ENCODE measurements at places on chromosomes 11 and 22.
A peak's percentile ranks its signal among the peaks of the same experiment; 100 is the strongest.

DNA sequence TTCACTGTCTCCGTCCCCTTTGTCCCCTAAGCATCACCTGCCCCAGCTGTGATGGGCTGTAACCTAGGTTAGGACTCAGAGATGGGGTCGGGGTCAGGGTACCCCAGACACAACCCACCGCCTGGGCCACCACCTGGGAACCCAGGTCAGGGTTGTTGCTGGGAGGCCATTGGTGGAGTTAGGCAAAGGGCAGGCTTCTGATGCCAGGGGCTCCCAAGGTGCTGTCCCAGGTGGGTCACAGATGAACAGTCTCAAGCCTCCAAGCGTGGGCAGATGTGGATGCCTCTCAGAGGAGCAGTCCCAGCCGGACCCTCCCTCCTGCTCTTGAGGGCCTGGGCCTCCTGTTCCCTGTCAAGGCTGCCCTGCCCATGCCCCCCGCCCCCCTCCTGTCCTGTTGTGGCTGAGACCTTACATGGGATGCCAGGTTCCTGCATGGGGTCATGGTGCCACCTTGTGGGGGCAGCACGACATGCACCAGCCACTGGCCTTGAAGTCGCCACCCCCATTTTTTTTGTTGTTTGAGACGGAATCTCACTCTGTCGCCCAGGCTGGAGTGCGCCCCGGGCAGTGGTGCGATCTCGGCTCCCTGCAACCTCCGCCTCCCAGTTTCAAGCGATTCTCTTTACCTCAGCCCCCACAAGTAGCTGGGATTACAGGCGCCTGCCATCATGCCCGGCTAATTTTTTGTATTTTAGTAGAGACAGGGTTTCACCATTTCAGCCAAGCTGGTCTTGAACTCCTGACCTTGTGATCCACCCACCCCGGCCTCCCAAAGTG is 12.1 kb downstream of the GATD1 start:
- peaks cover 64% of the 10 kb centered on the region for H3K36me3 ChIP-seq
- no peak overlapping the region for H3K4me3 ChIP-seq
- no peaks in the 10 kb centered on the region for H3K27me3 ChIP-seq

- H3K4me1 ChIP-seq = no peaks in the 10 kb centered on the region
- H3K4me3 ChIP-seq = no peak overlapping the region
- H3K36me3 ChIP-seq = no peaks in the 10 kb centered on the region
- no peak overlapping the region for H3K27ac ChIP-seq
Measured at GRCh38 chr11:23405350-23405937, 545.2 kb upstream of the CCDC179 start.

DNA sequence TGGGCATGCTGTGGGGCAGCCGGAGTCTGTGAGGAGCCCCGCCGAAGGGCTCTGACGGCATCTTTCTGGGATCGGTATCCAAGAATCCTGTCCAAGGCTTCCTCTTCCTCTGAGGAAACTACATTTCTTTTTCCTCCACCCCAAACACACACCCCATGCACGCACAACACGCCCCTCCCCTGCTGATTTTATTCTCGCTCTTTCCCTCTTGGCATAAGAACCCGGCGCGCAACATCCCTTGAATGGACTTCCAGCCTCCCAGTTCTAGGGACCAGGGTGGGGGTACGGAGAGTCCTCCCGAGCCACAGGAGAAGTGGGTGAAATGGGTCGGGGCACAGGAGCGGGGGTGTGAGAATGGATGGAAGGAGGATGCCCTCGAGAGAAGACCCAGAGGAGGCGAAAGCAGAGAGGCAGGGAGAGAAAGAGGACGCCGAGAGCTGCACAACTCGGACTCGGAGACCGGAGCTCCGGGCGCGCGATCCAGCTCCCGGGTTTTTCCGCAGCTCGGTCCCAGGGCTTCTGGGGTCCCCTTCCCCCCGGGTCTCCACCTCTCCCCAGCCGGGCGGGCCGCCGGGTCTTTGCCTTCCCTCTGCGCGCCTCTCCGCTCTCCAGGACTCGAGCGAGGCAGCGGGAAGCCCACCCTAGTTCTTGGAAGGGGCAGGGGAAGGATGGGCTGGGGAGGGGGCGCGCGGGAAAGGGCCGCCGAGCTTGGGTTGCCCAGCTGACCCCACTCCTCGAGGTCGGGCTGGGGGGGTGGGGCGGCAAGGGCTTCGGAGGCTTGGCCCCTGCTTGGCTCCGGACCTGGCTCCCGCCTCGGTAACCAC is 1.5 kb upstream of the LARGE1 start:
- H3K27me3 ChIP-seq = no peaks in the 10 kb centered on the region
- peak overlapping the region; percentile 80 for H3K27ac ChIP-seq
- no peaks in the 10 kb centered on the region for H3K36me3 ChIP-seq
- H3K4me1 ChIP-seq = peaks cover 38% of the 10 kb centered on the region

DNA sequence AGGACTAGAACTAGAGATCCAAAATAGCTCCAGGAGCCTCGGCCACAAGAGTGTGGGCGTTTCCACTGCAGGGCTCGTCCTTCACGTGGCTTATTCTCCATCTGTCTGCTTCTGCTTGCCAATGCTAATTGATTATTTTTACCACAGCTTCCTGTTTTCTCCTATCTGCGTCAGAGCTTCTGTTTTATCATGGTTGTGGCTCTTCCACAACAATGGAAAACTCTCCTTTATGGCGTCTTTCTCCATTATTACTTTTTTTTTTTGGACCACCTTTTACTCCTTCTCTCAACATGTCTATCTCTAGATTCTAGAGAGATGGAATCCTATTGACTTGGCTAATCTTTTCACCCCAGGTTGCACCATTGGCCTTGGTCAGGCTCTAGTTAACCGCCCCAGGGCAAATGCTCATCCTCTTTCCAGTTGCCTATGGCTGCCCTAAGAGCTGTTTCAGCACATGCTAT is 25.9 kb downstream of the CAT start:
- no peaks in the 10 kb centered on the region for H3K27me3 ChIP-seq
- H3K36me3 ChIP-seq = peaks cover 76% of the 10 kb centered on the region
- H3K4me1 ChIP-seq = no peaks in the 10 kb centered on the region
- no peak for DNase-seq
- no peak overlapping the region for H3K4me3 ChIP-seq

- DNase-seq = no peak
- H3K27me3 ChIP-seq = peaks cover 34% of the 10 kb centered on the region
Measured at GRCh38 chr22:41919357-41920224, 4.7 kb upstream of the SHISA8 start.

Measured in suprapubic skin (tissue), 4 donors.